ENCODE measurements at places on chromosomes 4 and X. TPM values are rescaled to one million over a fixed set of nuclear protein-coding genes. Genes with fewer than 3 reads are reported as not detected.

DNA sequence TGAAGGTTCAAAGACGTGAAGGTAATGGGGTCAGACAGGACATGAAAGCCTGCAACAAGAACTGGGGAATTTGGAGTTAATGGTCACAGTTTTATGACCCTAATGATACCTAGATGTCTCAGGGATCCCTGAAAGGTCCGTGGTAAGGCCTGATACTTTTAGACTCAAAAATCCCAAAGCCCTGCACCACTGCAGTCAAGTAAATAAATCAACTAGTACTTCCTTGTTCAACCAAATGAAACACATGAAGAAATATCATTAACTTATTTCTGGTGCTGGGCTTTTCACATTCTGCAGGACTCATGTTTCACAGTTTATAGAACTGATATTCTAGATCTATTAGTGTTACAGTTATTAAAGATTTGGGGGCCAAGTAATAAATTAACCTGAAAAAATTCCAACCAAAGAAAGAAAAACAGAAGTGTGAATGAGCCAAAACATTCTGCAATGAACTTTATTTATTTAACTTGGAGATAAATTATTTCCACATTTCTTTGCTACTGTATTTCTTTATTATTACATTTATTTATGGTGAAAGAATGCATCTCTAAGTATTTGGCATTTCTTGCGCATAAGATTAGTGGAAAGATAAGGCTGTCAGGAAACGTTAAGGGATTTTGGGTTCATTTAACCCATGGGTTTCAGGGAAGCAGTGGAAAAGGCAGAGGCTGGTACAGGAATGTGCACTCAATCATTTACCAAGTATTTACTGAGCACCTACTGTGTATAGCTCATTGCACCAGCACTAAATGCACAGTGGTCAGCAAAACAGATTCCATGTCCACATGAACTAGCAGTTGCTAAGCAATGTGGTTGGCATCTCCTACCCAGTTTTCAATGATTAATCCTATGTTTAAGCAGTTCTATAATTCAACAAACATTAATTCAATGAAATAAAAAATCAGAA lies 8.7 kb downstream of the WDFY3 start:
- H3K27me3 ChIP-seq, result no peaks in the 10 kb centered on the region
- H3K36me3 ChIP-seq, result no peaks in the 10 kb centered on the region
- no peak overlapping the region for H3K4me3 ChIP-seq
- peaks cover 4% of the 10 kb centered on the region for H3K4me1 ChIP-seq

GRCh38 chr4:56147371-56147770 lies 198.6 kb downstream of the CEP135 start:
- H3K27me3 ChIP-seq, result no peaks in the 10 kb centered on the region
- no peaks in the 10 kb centered on the region for H3K36me3 ChIP-seq
- H3K4me1 ChIP-seq, result no peaks in the 10 kb centered on the region
- H3K4me3 ChIP-seq, result no peak overlapping the region
- no peak for DNase-seq

DNA sequence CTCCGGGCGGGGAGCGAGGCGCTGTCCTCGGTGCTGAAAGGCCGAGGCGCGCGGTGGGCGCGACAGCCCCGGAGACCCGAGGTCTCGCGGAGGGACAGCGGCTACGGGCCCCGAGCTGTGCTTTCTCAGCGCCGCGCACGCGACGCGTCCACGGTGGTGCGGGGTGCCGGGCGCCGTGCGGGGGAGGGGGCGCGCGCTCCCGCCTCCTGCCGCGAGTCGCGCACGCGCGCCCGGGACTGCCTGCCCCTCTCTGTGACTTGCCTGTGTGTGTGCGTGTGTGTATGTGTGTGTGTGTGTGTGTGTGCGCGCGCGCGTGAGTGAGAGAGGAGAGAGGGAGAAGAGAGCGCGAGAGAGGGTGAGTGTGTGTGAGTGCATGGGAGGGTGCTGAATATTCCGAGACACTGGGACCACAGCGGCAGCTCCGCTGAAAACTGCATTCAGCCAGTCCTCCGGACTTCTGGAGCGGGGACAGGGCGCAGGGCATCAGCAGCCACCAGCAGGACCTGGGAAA lies at the start of gene GRIA2:
Gene GRIA2 (plus strand): TSS at position 358 of the 511 bp plus-strand sequence. CDS start 315 bp downstream, outside the sequence.
- no peaks in the 10 kb centered on the region for H3K36me3 ChIP-seq
- H3K4me3 ChIP-seq, result peak within 1 kb of the TSS; percentile 75
- H3K4me1 ChIP-seq, result no peaks in the 10 kb centered on the region
- peak; percentile 92 for DNase-seq
- peak within 1 kb of the TSS; percentile 83 for H3K27ac ChIP-seq

GRCh38 chr4:185811509-185812364 lies at the start of gene SORBS2:
Gene SORBS2, minus strand, starts transcription at chr4:185812194. Its CDS starts 121,623 bp downstream, at chr4:185690571.
- H3K27me3 ChIP-seq, result no peaks in the 10 kb centered on the region
- DNase-seq, result no peak

GRCh38 chrX:9609499-9609898 lies 144.6 kb downstream of the TBL1X start:
- H3K4me3 ChIP-seq, result no peak overlapping the region
- no peak overlapping the region for H3K27ac ChIP-seq
- H3K36me3 ChIP-seq, result no peaks in the 10 kb centered on the region
- H3K4me1 ChIP-seq, result peaks cover 4% of the 10 kb centered on the region

GRCh38 chrX:46704767-46705386 lies 54.0 kb downstream of the SLC9A7 start:
- H3K4me1 ChIP-seq, result no peaks in the 10 kb centered on the region
- no peak for DNase-seq
- H3K4me3 ChIP-seq, result no peak overlapping the region
- no peaks in the 10 kb centered on the region for H3K36me3 ChIP-seq

GRCh38 chrX:102883491-102883890 lies 53.6 kb upstream of the RAB40AL start:
- no peak overlapping the region for H3K27ac ChIP-seq
- peaks cover 2% of the 10 kb centered on the region for H3K36me3 ChIP-seq
- no peak for DNase-seq
- no peaks in the 10 kb centered on the region for H3K27me3 ChIP-seq
- no peak overlapping the region for H3K4me3 ChIP-seq

Gene NMU
- not detected for total RNA-seq

Gene TLR10
- 1.1 TPM for total RNA-seq

DNA sequence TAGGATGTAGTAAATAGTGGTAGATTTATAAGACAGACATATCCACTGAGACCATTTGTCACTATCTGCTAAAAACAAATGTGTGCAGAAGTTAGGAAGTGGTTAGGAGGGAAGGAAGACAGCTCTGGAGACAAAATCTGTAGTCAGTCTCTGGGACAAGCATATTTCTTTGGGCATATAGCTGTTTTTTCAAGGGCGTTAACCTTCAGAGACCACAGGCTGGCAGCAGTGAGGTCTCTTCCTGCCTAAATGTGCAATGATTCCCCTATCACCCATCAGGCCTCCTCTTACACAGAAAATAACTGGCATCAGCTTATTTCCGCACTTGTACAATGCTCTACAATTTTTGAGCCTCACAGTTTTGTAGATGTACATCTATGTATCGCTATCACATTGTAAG lies 6.5 kb downstream of the TMEM150C start:
- no peak overlapping the region for H3K27ac ChIP-seq
- no peaks in the 10 kb centered on the region for H3K4me1 ChIP-seq
- no peaks in the 10 kb centered on the region for H3K27me3 ChIP-seq

Gene CPZ
- 10.0 TPM for total RNA-seq

GRCh38 chrX:107504006-107504405 lies 54.6 kb downstream of the FRMPD3 start:
- H3K4me3 ChIP-seq, result no peak overlapping the region
- no peaks in the 10 kb centered on the region for H3K4me1 ChIP-seq
- H3K27ac ChIP-seq, result no peak overlapping the region
- H3K36me3 ChIP-seq, result no peaks in the 10 kb centered on the region
- no peaks in the 10 kb centered on the region for H3K27me3 ChIP-seq
- no peak for DNase-seq

DNA sequence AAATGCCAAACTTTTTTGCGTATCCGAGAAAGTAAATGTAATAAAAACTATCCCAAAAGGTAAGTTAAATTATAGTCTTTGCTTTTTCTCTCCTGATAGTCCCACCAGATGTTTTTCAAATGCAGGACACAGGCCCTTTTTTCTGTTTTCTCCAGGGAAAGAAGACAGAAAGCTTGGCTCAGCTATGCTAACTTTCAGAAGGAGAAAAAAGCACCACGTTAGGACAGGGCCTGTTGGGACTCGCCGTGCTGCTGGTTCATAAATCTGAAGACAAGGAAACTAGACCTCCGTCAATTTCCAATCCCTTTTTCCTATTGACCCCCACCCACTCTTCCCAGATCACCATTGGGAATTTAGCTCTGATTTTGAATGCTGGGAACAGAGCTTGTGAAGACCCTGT lies 220.9 kb upstream of the SFRP2 start:
- no peak overlapping the region for H3K4me3 ChIP-seq
- no peak for DNase-seq
- H3K27me3 ChIP-seq, result no peaks in the 10 kb centered on the region
- H3K36me3 ChIP-seq, result no peaks in the 10 kb centered on the region

GRCh38 chr4:73776321-73776729 lies 36.0 kb downstream of the CXCL8 start:
- H3K27ac ChIP-seq, result no peak overlapping the region
- DNase-seq, result no peak
- no peak overlapping the region for H3K4me3 ChIP-seq
- H3K4me1 ChIP-seq, result no peaks in the 10 kb centered on the region
- H3K27me3 ChIP-seq, result no peaks in the 10 kb centered on the region

DNA sequence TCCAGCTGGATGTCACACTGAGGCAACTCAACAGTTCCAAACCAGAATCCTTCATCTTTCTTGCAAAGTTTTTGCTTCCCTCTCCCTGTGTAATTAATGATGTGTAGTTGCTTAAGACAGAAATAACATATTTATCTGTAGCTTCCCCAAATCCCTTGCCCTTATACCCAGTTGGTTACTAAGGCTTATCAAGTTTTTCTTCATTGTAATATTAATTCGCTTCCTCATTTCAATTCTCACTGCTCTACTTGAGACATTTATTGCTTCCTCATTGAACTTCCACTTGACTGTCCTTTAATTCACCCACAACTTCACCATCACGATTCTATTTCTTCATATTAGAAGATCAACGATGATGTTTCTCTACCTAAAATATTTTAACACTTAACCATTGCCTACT lies 386.6 kb upstream of the CPEB2 start:
- H3K27ac ChIP-seq, result no peak overlapping the region
- no peak for DNase-seq
- no peak overlapping the region for H3K4me3 ChIP-seq
- no peaks in the 10 kb centered on the region for H3K36me3 ChIP-seq
- no peaks in the 10 kb centered on the region for H3K27me3 ChIP-seq

Gene SPIN2A
- 2.4 TPM for total RNA-seq

Gene CENPVL2
- not detected for total RNA-seq

- H3K27ac ChIP-seq, result no peak overlapping the region
- no peaks in the 10 kb centered on the region for H3K36me3 ChIP-seq
- no peaks in the 10 kb centered on the region for H3K27me3 ChIP-seq
- no peak for DNase-seq
- no peaks in the 10 kb centered on the region for H3K4me1 ChIP-seq
These were observed 307.9 kb upstream of the IGFBP7 start for GRCh38 chr4:57418133-57418532.

DNA sequence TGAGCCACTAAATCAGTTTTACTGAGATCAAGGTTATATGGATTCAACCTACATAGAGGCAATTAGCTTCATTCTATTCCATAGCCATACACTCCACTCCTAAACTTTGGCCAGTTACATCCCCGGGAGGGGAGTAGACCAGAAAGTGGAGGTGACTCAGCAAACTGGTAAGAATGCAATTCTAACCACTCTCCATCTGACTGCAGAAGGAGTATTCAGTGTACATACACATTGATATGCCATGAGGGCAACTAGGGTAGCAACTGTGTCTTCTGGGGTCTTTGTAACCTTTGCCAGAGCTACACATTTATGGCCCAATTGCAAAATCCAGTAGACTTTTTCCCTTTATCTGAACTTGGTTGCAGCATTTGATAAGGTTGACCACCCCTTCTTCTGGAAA lies 7.6 kb downstream of the SLC25A43 start:
- no peaks in the 10 kb centered on the region for H3K27me3 ChIP-seq
- no peak for DNase-seq
- H3K4me3 ChIP-seq, result no peak overlapping the region

DNA sequence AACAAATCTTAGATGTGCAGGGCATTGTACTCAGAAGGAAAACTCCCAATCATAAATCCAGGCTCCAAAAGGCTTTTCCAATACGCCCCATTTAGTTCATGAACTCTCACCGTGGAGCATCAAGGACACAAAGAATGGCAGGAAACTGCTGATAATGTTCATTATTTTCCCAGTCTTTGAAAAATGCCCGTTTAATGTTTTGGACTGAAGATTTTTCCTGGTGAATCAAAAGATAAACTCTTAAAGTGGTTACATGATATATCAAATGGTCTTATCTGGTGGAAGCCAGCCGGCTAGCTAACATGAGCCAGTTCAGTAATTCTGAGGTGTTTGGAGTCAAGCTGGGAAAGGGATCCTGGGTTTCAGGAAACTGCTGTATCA lies 62.1 kb upstream of the AP1S2 start:
- H3K4me1 ChIP-seq, result no peaks in the 10 kb centered on the region
- no peaks in the 10 kb centered on the region for H3K36me3 ChIP-seq
- no peak overlapping the region for H3K27ac ChIP-seq
- H3K4me3 ChIP-seq, result no peak overlapping the region
- DNase-seq, result no peak
- no peaks in the 10 kb centered on the region for H3K27me3 ChIP-seq

GRCh38 chr4:46441136-46441859 lies 51.4 kb upstream of the GABRA2 start:
- H3K4me1 ChIP-seq, result no peaks in the 10 kb centered on the region
- no peaks in the 10 kb centered on the region for H3K36me3 ChIP-seq
- H3K4me3 ChIP-seq, result no peak overlapping the region
- H3K27ac ChIP-seq, result no peak overlapping the region
- no peak for DNase-seq

Gene SGMS2
- total RNA-seq, result 39.1 TPM

GRCh38 chr4:25410820-25411529 lies 33.9 kb downstream of the ANAPC4 start:
- H3K27ac ChIP-seq, result no peak overlapping the region
- H3K4me3 ChIP-seq, result no peak overlapping the region
- peaks cover 7% of the 10 kb centered on the region for H3K36me3 ChIP-seq
- H3K4me1 ChIP-seq, result no peaks in the 10 kb centered on the region

DNA sequence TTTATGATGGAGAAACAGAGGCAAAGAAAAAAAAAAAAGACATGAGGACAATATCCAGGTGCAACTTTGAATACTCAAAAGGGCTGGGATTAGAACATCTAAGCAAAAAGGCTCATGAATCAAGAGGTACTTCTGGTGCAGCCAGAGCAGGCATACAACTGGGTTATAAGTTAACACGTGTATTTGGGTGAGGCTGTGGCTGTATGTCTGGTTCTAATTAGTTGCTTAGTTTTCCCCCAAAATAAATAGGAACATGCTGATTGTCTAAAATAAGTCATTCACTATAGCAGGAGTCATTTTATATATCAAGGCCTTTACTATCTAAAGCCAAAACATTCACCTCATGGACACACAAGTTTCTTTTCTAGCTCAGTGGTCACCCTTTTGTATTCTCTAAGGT lies 20.2 kb downstream of the NHS start:
- H3K27me3 ChIP-seq, result no peaks in the 10 kb centered on the region
- no peak overlapping the region for H3K4me3 ChIP-seq
- H3K4me1 ChIP-seq, result no peaks in the 10 kb centered on the region

Gene XAGE1A
- total RNA-seq, result not detected
